ENCODE measurements at places on chromosomes 7 and 10. TPM values are rescaled to one million over a fixed set of nuclear protein-coding genes. Genes with fewer than 3 reads are reported as not detected.

GRCh38 chr7:156650042-156650441 is 9.5 kb downstream of the RNF32 start:
- no peaks in the 10 kb centered on the region for H3K4me1 ChIP-seq
- no peak overlapping the region for H3K27ac ChIP-seq
- peaks cover 35% of the 10 kb centered on the region for H3K27me3 ChIP-seq
- no peaks in the 10 kb centered on the region for H3K36me3 ChIP-seq
- no peak for DNase-seq

- no peak overlapping the region for H3K27ac ChIP-seq
- no peaks in the 10 kb centered on the region for H3K27me3 ChIP-seq
- H3K4me3 ChIP-seq = no peak overlapping the region
- peaks cover 14% of the 10 kb centered on the region for H3K4me1 ChIP-seq
These were observed 4.6 kb downstream of the OAT start for GRCh38 chr10:124414076-124414475.

DNA sequence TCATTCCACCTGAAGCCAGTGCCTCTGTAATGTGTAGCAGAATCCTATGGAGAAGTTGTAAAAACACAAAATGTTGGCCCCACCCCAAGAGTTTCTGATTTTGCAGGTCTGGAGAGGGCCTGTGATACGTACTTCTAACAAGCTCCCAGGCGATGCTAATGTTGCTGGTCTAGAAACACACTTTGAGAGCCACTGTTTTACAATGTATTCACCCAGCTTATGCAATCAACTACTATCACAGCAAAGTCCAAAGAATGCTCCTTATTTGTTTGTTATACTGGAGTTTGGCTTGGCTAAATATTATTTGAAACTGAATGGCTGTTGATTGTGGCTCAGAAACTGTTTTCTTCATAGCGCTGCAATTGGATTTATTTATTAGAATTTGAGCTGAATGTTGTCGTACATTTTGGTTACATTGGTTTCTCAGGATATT is 44.3 kb downstream of the DNAJB9 start:
- H3K4me1 ChIP-seq = no peaks in the 10 kb centered on the region
- no peaks in the 10 kb centered on the region for H3K36me3 ChIP-seq
- peaks cover 5% of the 10 kb centered on the region for H3K27me3 ChIP-seq
- no peak overlapping the region for H3K4me3 ChIP-seq
- DNase-seq = no peak

- no peak overlapping the region for H3K27ac ChIP-seq
- DNase-seq = no peak
- H3K4me3 ChIP-seq = no peak overlapping the region
- H3K36me3 ChIP-seq = peaks cover 12% of the 10 kb centered on the region
- peaks cover 53% of the 10 kb centered on the region for H3K27me3 ChIP-seq
These were observed 15.7 kb downstream of the UNCX start for GRCh38 chr7:1248143-1248915.

GRCh38 chr10:100535338-100535714 is 417 bp upstream of the HIF1AN start:
- H3K4me1 ChIP-seq = peaks cover 9% of the 10 kb centered on the region
- no peaks in the 10 kb centered on the region for H3K27me3 ChIP-seq
- H3K4me3 ChIP-seq = no peak overlapping the region
- H3K27ac ChIP-seq = no peak overlapping the region
- no peak for DNase-seq
- H3K36me3 ChIP-seq = no peaks in the 10 kb centered on the region

DNA sequence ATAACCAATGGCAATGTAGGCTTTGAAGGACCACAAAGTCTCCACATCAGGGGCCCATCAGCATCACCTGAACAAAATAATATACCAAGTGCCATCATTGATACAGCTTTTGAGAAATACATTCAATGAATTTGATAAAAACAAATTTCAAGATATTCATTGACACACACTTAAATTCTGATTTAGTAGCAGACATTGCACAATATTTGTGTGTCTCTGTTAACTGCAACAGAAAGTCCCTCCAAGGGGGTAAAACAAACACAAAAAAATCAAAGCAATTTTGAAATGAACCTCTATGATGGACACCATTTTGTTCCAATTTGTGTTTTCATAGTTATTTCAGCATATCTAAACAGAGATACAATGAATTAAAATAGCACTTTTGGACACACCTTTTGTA is 86.8 kb upstream of the RSU1 start:
- peaks cover 3% of the 10 kb centered on the region for H3K36me3 ChIP-seq
- no peak for DNase-seq
- H3K4me3 ChIP-seq = no peak overlapping the region
- H3K27ac ChIP-seq = no peak overlapping the region
- no peaks in the 10 kb centered on the region for H3K27me3 ChIP-seq

DNA sequence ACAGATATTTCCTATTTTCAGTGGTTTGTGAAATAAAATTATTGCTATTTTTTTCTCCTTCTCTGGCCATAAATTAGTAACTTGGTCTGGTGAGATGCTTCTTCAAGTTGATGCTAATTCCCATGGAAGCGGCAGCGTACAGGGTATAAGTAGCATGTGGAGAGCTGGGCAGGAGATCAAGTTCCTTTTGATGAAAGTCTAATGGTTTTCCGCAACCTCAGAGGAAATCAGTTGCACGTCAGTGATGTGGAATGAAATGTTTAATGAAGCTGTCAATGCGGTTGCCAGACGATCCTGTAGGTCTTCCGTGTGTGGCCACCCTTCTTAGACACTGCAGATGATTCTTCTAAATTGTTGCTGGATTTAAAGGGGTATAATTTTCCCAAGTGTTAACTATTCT is 236.4 kb upstream of the GRM3 start:
- H3K4me3 ChIP-seq = no peak overlapping the region
- no peaks in the 10 kb centered on the region for H3K4me1 ChIP-seq
- H3K27ac ChIP-seq = no peak overlapping the region
- no peaks in the 10 kb centered on the region for H3K27me3 ChIP-seq
- H3K36me3 ChIP-seq = no peaks in the 10 kb centered on the region

DNA sequence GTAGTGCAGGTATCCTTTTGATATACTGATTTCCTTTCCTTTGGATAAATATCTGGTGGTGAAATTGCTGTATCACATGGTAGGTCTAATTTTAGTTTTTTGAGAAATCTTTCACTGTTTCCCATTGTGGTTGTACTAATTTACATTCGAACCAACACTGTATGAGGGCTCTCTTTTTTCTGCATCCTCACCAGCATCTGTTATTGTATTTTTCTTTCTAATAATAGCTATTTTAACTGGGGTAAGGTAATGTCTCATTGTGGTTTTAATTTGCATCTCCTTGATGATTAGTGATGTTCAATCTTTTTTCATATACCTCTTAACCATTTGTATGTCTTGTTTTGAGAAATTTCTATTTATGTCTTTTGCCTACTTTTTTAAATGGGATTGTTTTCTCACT is 335.4 kb upstream of the MTPN start:
- peaks cover 12% of the 10 kb centered on the region for H3K36me3 ChIP-seq
- no peaks in the 10 kb centered on the region for H3K4me1 ChIP-seq
- no peak overlapping the region for H3K27ac ChIP-seq
- DNase-seq = no peak

DNA sequence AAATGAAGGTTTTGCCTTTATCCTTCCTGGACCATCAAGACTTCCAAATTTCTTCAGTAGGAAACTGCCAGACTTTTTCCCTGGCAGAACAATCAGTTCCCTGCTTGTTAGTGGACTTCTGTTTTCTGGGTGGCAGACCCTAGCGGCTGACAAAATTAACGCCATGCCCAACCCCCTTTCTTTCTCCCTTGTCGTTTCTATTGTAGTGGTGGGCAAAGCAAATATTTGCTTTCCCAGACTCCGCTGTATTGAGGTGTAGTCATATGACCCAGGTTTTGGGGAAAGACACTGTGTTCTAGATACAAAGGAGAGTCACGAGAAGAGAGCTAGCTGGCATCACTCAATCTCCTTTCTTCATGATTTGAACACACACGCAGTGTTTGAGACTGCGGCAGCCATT is 7.7 kb downstream of the PON2 start:
- no peak overlapping the region for H3K27ac ChIP-seq
- no peak overlapping the region for H3K4me3 ChIP-seq
- no peaks in the 10 kb centered on the region for H3K4me1 ChIP-seq
- no peaks in the 10 kb centered on the region for H3K36me3 ChIP-seq
- no peaks in the 10 kb centered on the region for H3K27me3 ChIP-seq

GRCh38 chr10:19316204-19316870 is 267.7 kb downstream of the MALRD1 start:
- H3K4me1 ChIP-seq = no peaks in the 10 kb centered on the region
- H3K4me3 ChIP-seq = no peak overlapping the region
- H3K27ac ChIP-seq = no peak overlapping the region
- H3K36me3 ChIP-seq = no peaks in the 10 kb centered on the region

DNA sequence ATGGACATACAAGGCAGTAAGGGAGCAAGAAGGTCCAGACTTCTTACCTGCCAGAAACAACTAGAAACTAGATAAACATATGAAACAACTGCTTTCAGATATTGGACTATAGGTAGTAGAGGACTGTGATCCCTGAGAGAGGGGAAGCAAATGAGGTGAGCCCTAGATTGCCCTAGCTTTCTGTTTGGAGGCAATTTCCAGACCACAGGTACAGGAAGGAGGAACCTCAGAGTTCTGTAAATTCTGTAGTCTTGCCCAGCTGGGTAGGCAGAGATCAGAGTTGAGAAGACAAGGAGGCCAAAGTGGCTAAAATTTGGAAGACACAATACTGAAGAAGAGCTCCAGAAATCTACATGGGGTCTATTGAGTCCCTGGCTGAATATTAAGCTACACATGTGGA is 21.0 kb downstream of the CDK6 start:
- no peak for DNase-seq
- no peaks in the 10 kb centered on the region for H3K27me3 ChIP-seq
- peaks cover 7% of the 10 kb centered on the region for H3K36me3 ChIP-seq
- no peak overlapping the region for H3K4me3 ChIP-seq
- peak overlapping the region; percentile 53 for H3K27ac ChIP-seq

DNA sequence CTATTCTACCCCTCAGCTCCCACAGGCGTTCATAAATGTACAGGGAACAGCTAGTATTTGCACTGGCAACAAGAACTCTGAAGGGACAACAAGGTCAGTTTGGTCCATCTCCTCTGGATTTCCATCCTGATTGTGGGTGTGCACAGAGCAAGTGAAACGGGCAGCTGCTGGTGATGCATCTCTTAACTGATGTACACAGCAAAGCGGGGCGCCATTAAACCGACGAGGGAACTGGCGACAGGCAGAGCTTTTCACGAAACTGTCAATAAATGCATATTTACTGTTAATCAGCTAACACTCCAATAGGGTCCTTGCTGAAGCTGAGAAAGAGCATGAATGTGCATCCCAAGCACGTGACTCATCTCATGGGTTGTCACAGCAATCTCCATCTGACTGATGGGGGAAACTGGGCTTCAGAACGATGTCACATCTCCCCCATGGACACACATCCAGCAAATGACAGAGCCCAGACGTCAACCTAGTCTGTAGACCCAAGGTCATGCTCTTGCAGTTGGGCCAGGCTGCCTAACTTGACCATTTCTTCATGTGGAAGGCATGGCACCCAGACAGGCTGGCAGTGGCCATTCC is 54.2 kb downstream of the FAM53B start:
- H3K27me3 ChIP-seq = no peaks in the 10 kb centered on the region
- peaks cover 86% of the 10 kb centered on the region for H3K4me1 ChIP-seq
- H3K4me3 ChIP-seq = peak overlapping the region; percentile 10
- H3K36me3 ChIP-seq = no peaks in the 10 kb centered on the region
- no peak overlapping the region for H3K27ac ChIP-seq

DNA sequence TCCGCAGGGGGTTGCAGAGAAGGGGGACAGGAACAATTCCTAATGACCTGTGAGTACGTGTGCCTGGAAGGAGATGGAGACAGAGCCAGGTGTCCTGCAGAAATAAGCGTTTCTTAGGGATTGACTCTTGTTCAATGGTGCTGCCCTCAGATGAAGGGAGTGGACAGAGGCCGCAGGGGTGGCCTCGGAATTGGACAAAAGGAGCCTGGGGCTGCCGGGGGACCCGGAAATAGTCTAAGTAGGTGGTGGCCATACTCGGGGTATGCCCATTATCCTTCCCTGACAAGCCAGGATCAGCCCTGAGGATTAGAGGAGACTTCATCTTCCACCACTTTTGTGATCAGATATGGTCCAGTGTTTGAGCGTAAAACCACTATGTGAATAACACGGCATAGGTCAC is 39.2 kb downstream of the ELFN1 start:
- peaks cover 4% of the 10 kb centered on the region for H3K36me3 ChIP-seq
- DNase-seq = no peak
- no peaks in the 10 kb centered on the region for H3K4me1 ChIP-seq
- H3K27me3 ChIP-seq = no peaks in the 10 kb centered on the region

DNA sequence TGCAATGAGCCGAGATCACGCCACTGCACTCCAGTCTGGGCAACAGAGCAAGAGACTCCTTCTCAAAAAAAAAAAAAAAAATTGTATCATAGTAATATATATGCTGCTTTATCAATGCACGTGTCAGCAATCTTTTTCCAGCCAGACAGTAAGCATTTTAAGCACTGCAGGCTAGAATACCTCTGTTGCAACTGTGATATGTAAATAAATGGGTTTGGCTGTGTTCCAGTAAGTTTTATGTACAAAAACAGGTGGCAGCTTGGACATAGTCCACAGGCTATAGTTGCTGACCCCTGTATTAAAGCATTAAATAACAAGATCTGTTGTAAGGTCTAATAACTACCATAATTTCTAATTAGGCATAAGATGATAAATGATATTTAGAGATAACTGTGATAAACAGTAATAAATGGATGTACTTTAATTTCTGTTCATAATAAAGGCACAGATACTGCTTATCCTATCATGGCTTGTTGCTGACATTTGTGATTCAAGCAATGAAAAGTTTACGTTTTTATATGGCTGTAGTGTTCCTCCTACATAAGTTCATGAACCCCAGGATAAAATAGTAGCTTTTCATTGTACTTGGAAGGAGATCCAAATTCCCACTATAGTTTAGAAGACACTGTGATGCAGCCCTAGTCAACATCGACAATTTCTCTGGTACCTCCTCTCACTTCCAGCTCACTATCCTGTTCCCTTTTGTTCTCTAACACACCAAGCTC is 161.4 kb downstream of the ELMO1 start:
- H3K4me3 ChIP-seq = no peak overlapping the region
- no peak for DNase-seq
- H3K27me3 ChIP-seq = no peaks in the 10 kb centered on the region
- H3K4me1 ChIP-seq = peaks cover 21% of the 10 kb centered on the region

The LIPN gene
- total RNA-seq = not detected

The SFMBT2 gene
- 31.8 TPM for total RNA-seq

The CNNM1 gene
- total RNA-seq = 0.55 TPM

The PTN gene
- total RNA-seq = not detected

The LRRC61 gene
- total RNA-seq = 16.0 TPM

The MEOX2 gene
- not detected for total RNA-seq

The STEAP1 gene
- not detected for total RNA-seq

The FOXP2 gene
- not detected for total RNA-seq

Measured in naive thymus-derived CD8-positive, alpha-beta T cell (primary cell).